Smooth muscle cell of the brain vasculature (primary cell): ENCODE measurements at places on chromosomes 7 and 10.

GRCh38 chr7:154868921-154869320, 134.0 kb downstream of the PAXIP1 start:
- DNase-seq = no peak

DNA sequence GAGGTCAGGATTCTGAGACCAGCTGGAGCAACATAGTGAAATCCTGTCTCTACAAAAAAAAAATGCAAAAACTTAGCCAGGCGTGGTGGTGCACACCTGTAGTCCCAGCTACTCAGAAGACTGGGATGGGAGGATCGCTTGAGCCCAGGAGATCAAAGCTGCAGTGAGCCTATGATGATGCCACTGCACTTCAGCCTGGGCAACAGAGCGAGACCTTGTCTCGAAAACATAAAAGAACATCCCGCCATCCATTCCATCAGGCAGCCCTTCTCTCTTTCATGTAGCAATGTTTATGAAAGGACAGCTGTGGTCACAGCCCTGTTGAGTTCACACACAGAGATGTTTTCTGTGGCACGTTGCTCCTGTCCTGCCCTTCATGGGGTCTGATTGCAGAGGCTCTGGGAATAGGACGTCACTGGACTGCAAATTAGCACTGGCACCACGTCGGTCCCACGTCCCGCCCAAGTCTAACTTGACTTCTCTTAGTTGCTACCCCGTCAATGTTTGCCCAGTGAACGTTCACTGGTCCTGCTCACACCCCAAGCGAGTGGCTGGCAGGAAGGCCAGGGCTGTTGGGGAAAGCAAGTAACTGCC, 64.5 kb upstream of the MYL10 start:
- DNase-seq = no peak

- no peak for DNase-seq
These were observed 790.6 kb upstream of the AUTS2 start for GRCh38 chr7:68807666-68808065.

GRCh38 chr7:876972-877311, 588 bp downstream of the GET4 start:
- no peak for DNase-seq
